ENCODE measurements at places on chromosomes 3 and 15. TPM values are rescaled to one million over a fixed set of nuclear protein-coding genes. Genes with fewer than 3 reads are reported as not detected.

DNA sequence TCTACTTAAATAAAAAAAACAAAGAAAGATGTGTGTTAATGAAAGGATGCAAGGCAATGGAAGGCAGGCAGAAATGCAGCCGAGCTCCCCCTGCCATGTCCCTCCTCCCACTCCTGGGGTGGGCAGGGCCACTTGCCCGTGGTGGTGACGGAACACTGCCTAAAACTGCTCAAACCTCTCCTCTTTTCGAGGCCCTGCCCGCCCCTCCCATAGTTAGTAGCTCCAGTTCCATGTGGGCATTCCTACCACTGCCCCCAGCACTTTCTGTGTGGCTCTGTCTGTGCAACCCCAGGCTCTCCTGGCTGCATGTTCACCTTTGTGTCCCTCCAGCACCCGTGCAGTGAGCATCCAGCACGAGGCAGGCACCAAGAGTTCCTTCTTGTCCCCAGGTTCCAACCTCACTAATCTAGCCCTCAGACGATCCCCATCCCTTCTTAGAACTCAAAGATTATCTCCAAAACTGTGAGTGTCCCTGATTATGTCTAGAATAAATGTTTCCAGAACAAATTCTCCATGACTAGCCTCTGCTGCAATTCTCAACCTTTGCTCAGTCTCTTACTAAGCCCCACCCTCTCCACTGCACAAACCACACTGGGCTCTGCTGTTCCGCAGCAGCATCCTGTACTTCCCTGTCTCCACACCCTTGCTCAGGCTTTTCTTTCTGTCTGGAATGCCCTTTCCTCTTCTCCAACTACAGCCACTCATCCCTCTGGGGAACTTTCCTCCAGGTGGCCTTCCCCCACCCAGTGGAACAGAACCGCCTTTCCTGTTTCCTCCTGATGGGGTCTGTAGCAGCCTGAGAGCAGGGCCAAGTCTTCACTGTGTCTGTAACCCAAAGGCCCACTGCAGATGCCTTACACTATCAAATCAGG is 32.6 kb upstream of the SPTBN5 start:
- H3K4me1 ChIP-seq, result no peaks in the 10 kb centered on the region
- H3K27me3 ChIP-seq, result no peaks in the 10 kb centered on the region
- no peak for DNase-seq
- no peak overlapping the region for H3K27ac ChIP-seq
- no peak overlapping the region for H3K4me3 ChIP-seq

- no peak for DNase-seq
- H3K4me1 ChIP-seq, result peaks cover 4% of the 10 kb centered on the region
- H3K27ac ChIP-seq, result no peak overlapping the region
- H3K4me3 ChIP-seq, result no peak overlapping the region
These were observed 74.4 kb upstream of the PPP2R3A start for GRCh38 chr3:135891121-135891520.

GRCh38 chr3:172065527-172065926 is 26.1 kb downstream of the FNDC3B start:
- H3K36me3 ChIP-seq, result no peaks in the 10 kb centered on the region
- H3K27ac ChIP-seq, result no peak overlapping the region
- no peak overlapping the region for H3K4me3 ChIP-seq
- H3K27me3 ChIP-seq, result no peaks in the 10 kb centered on the region

GRCh38 chr3:52403271-52403841 is 41.5 kb downstream of the SEMA3G start:
- no peak overlapping the region for H3K27ac ChIP-seq
- no peak for DNase-seq
- H3K36me3 ChIP-seq, result peaks cover 50% of the 10 kb centered on the region

GRCh38 chr3:13712682-13713180 is 163.8 kb downstream of the FBLN2 start:
- no peaks in the 10 kb centered on the region for H3K36me3 ChIP-seq
- no peaks in the 10 kb centered on the region for H3K27me3 ChIP-seq
- no peak overlapping the region for H3K4me3 ChIP-seq
- DNase-seq, result no peak

DNA sequence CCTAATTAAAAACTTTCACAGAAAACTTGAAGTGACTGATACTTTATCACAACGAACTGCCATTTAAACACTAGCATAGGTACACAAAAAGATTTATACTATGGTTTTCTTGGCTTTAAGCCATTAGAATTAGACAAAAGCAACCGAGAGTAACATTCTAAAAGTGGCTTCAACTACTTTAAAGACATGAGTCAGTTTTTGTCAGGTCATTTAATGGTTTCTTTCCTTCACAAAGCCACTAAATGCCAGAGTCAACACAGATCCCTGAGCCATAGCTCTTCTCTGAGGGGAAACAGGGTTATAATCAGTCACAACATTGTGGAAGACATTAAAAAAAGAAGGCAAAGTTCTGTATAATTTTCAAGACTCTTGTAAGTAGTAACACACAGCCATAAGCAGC is 54.6 kb downstream of the CAPN3 start:
- no peak overlapping the region for H3K27ac ChIP-seq

The GABPB1 gene
- total RNA-seq, result 32.3 TPM

The CFAP100 gene
- total RNA-seq, result not detected

GRCh38 chr15:76185716-76186115 is 125.6 kb downstream of the ETFA start:
- peak; percentile 54 for DNase-seq
- H3K4me1 ChIP-seq, result no peaks in the 10 kb centered on the region
- H3K4me3 ChIP-seq, result no peak overlapping the region
- no peak overlapping the region for H3K27ac ChIP-seq

DNA sequence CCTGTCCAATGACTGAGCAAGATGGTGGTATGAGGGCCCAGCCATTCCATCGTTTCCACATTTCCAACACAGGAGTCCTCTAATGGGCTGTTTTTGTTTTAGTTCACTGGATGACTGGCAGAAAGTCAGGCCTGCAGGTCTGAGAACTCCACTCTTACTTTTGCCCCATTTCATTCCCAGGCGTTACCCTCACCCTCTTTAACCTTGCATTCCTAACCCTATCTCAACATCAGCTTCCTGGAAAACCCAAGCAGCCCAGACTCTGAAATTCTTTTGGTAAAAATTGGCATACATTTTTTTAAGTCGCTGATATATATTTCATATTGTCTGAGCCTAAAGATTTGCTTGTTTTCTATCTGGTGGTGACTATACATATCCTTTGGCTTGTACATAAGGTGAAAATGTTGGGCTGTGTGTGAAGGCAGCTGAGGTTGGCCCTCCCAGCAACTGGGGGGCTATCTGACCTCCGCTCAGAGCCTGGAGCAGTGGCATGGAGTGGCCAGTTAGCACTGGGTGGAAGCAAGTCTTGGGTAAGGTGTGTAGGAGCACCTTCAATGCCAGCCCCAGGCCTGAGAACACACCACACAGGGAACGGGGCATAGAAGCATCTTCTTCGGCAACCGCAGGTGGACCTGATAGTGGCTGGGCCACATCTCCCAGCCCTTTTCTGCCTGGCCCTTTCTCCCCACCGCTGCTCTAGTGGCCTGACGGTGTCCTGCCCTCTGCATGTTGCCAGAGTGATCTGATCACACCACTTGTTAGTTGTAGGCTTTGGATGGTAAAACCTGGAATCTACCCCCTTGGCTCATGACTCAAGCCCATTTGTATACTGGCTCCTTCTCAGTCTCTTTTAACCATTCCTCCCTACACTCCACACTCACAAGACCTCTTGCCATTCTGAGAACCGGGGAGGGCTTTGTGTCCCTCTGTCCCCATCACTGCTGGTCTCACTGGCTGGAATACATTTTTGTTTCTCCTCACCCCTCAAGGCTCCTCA is 50.0 kb downstream of the AMOTL2 start:
- no peaks in the 10 kb centered on the region for H3K36me3 ChIP-seq
- H3K27ac ChIP-seq, result no peak overlapping the region
- no peaks in the 10 kb centered on the region for H3K27me3 ChIP-seq
- H3K4me1 ChIP-seq, result peaks cover 17% of the 10 kb centered on the region
- no peak for DNase-seq
- no peak overlapping the region for H3K4me3 ChIP-seq

- H3K27me3 ChIP-seq, result no peaks in the 10 kb centered on the region
- H3K36me3 ChIP-seq, result no peaks in the 10 kb centered on the region
- no peak overlapping the region for H3K27ac ChIP-seq
- H3K4me3 ChIP-seq, result no peak overlapping the region
- no peaks in the 10 kb centered on the region for H3K4me1 ChIP-seq
- DNase-seq, result no peak
These were observed 19.4 kb upstream of the PRR20G start for GRCh38 chr3:127307112-127307835.

DNA sequence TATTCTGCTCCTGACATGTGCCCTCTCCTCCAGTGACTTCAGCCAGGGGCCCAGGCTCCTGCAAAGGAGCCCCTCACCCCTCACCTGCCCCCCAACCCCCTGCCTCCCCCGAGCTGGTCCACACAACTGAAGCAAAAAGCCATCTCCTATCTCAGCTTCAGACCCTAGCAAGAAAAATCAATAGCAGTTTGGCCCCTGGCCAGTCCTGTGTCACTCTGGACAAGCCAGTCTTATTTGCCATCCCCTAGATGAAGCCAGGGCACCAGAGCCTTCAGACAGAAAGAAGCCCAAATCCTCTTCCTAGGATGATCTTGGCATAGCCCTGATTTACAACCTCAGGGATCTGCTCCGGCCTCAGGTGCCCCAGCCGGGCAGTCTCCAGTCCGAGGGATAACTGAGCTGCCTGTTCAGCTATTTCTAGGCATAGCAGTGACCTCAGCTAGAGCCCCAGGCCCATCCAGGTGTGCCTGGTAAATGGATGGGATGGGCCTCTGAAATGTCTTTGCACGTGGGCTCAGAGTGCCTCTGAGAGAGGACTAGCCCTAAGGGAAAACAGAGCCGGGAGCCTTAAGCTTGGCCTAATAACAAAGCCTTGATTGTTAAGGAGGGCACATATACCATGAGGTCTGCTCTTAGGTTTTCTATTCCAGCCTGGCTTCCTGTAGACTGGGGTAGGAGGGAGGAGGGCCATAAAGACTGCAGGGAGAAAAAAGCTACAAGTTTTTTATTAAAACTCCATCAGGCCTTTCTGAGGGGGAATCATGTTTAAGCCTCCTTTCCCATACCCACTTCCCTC is 242.0 kb downstream of the SHQ1 start:
- DNase-seq, result no peak
- no peaks in the 10 kb centered on the region for H3K4me1 ChIP-seq
- no peaks in the 10 kb centered on the region for H3K36me3 ChIP-seq
- no peak overlapping the region for H3K27ac ChIP-seq
- H3K27me3 ChIP-seq, result no peaks in the 10 kb centered on the region

The ANKRD63 gene
- total RNA-seq, result 0.26 TPM

- no peaks in the 10 kb centered on the region for H3K4me1 ChIP-seq
- no peaks in the 10 kb centered on the region for H3K36me3 ChIP-seq
- DNase-seq, result no peak
- H3K27ac ChIP-seq, result no peak overlapping the region
- H3K27me3 ChIP-seq, result no peaks in the 10 kb centered on the region
These were observed 185.2 kb downstream of the CPNE4 start for GRCh38 chr3:131849616-131850015.

The NRG4 gene
- total RNA-seq, result not detected

The AMOTL2 gene
- total RNA-seq, result 60.3 TPM

DNA sequence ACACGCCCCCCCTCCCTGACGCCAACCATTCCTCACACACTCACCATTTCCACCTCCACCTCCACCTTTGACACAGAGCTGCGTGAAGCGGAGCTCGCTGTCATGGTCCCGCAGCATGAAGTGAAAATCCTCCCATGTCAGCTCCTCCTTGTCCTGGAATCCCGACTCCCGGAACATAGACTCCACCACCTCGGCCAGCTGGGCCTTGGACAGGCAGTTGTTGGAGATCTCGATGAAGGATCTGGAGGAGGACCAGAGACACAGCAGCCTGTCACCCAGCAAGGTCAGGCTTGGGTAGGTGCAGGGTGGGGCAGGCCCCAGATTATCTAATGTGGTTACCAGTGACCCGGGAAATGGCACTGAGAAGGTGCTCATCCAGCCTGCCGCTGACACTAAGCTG is 12.2 kb downstream of the DUOX2 start:
- H3K36me3 ChIP-seq, result no peaks in the 10 kb centered on the region
- H3K27ac ChIP-seq, result no peak overlapping the region
- H3K4me1 ChIP-seq, result peaks cover 11% of the 10 kb centered on the region
- no peaks in the 10 kb centered on the region for H3K27me3 ChIP-seq

- H3K27ac ChIP-seq, result no peak overlapping the region
- no peak for DNase-seq
- H3K27me3 ChIP-seq, result no peaks in the 10 kb centered on the region
- H3K4me3 ChIP-seq, result peak overlapping the region; percentile 65
- no peaks in the 10 kb centered on the region for H3K36me3 ChIP-seq
These were observed 587 bp downstream of the PIGX start for GRCh38 chr3:196712514-196713413.

DNA sequence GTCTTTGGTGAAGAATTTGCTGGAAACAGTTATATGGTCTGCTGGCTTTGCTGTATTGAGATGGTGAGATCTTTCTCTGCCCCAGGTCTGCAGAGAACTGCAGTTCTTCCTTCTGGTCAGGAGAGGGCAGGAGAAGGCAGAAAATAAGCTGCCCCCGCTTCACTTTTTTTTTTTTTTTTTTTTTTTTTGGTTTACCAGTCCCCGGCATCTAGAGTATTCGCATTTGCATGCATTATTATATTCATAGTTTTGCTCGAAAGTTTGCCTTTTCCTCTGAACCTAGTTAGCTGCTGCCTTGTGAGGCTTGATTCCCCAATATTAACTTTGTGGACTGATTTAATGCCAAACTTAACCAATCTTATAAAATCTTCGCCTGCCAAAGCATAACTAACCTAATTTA is 10.6 kb upstream of the PARL start:
- no peaks in the 10 kb centered on the region for H3K4me1 ChIP-seq
- H3K27ac ChIP-seq, result no peak overlapping the region
- H3K27me3 ChIP-seq, result no peaks in the 10 kb centered on the region
- H3K36me3 ChIP-seq, result no peaks in the 10 kb centered on the region
- DNase-seq, result no peak
- H3K4me3 ChIP-seq, result no peak overlapping the region

The TF gene
- total RNA-seq, result 0.06 TPM

- H3K27ac ChIP-seq, result no peak overlapping the region
- no peak for DNase-seq
- H3K27me3 ChIP-seq, result no peaks in the 10 kb centered on the region
- H3K36me3 ChIP-seq, result no peaks in the 10 kb centered on the region
- H3K4me3 ChIP-seq, result no peak overlapping the region
These were observed 79.8 kb downstream of the ABHD5 start for GRCh38 chr3:43770426-43771103.

DNA sequence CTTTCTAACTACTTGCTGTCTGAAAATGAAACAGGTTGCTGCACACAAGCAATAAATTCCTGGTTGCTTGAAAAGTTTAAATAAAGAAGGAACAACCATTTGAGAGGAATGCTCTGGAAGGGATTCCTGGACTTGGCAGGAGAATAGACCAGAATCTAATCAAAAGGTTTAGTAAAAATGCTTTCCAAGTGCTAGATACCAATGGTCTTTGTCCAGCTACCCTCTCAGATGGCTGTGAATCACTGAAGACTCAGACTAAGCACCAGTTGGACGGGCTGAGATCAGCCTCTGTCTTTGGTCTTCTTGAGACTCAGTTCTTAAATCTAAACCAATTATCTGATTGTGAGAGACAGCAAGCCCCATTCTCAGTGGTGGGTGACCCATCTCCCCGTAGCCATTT is 27.7 kb upstream of the LPP start:
- H3K27ac ChIP-seq, result no peak overlapping the region
- no peak for DNase-seq
- no peaks in the 10 kb centered on the region for H3K27me3 ChIP-seq
- no peaks in the 10 kb centered on the region for H3K4me1 ChIP-seq
- no peaks in the 10 kb centered on the region for H3K36me3 ChIP-seq
